ENCODE measurements at places on chromosomes 3 and 15.

DNA sequence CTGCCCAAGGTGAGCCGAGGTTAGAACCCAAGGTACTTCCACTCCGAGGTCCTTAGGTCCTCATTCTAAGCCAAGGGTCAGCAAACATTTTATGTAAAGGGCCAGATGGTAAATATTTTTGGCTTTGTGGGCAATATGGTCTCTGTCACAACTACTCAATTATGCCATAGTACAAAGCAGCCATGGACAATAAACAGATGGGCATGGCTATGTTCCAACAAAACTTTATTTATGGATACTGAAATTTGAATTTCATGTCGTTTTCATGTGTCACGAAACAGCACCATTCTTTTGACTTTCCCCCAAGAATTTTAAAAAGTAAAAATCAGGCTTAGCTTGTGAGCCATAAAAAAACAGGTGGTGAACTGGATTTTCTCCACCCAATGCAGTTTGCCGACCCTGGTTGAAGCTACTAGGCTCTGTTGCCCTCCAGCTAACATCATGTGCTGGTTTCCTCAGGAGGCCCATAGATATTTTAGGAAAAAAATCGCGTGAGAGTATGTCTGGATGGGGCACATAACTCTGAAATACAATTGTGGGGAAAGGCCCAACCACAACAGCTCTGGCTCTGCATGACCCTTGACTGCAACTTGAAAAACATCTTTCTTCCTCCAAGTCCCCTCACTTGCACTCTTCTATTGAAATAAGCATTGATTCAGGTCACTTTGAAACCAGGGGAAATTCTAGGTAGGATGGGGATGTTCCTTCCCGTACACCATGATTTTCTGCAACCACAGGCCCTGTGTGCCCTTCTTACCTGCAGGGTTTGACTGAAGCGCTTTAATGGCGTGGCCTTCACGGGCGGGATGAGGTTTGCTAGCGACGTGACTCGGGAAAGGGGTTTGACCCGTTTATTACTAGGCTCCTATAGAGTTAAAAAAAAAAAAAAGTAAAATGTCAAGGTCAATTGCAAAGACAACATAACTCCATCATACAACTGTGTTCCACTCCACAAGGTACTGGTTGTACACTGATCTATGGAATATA lies 28.5 kb downstream of the ARHGEF3 start:
- ATAC-seq, result peak; percentile 32

DNA sequence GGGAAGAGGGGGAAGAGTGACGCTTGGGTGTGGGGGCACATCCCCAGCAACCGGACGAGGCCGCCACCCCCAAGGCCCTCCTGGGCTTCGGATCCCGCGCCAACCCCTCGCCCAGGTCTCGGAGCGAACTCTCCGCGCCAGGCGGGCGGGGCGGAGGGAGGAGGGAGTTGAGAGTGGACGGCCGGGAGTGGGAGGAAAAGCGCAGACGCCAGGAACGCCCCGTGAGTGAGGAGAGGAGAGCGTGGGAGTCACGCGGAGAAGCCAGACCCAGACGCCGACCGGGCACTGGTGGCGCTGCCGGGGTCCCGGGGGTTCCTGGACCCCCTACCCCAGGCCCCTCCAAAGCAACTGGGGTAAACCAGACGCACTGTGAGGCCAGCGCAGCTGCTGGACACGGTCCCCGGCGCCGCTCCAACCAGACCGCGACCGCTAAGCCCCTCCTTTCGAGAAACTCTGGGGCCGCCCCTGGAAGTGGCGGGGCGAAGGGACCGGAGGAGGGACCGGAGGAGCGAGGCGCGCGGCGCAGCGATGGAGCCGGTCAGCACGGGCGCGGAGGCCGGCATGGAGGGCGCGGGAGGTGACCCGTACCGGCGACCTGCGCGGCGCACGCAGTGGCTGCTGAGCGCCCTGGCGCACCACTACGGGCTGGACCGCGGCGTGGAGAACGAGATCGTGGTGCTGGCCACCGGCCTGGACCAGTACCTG lies at the start of gene EFCC1:
TSS of gene EFCC1 (plus strand) at position 204 of the 705 bp plus-strand sequence. CDS start at position 529, 325 bp downstream.
- peak; percentile 30 for ATAC-seq

DNA sequence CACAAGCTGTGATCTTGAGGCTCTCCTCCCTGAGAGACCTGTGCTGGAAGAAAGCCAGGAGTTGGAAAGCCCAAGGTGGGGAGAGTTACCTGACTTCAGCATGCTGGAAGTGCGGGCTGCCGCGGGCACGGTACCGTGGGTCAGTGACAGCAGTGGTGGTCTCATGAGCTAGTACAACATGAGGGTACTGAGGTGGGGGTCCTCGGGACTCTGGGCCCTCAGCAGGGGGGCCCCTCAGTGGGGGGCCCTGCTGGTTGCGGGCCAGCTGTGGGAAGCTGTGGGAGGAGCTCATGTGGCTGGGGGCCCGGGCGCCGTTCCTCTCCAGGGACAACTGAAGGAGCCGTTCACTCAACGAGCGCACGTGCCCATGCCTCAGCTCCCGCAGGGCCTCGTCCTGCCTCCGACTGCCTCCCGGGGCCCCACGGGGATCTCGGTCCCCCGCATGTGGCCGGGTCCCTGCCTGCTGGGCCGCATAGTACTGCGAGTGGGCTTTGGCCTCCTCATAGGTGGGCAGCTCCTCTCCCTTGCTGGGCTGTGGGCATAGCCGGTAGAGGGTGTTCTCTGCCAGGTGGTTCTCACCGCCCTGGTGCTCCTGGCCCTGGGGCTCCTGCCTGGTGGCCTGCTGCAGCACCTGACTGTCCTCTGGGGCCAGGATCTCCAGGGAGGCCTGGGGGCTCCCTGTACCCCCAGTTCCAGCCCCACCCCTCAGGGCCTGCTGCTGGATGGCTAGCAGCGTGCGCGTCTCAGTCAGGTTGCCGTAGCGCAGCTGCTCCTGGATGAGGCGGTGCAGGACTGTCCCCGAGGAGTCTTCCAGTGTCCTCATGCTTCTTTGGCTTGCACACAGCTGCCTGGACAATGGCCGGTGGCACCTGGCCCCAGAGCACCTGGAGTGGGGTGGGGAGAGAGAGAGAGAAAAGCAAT lies 3.4 kb downstream of the AMOTL2 start:
- ATAC-seq, result no peak

DNA sequence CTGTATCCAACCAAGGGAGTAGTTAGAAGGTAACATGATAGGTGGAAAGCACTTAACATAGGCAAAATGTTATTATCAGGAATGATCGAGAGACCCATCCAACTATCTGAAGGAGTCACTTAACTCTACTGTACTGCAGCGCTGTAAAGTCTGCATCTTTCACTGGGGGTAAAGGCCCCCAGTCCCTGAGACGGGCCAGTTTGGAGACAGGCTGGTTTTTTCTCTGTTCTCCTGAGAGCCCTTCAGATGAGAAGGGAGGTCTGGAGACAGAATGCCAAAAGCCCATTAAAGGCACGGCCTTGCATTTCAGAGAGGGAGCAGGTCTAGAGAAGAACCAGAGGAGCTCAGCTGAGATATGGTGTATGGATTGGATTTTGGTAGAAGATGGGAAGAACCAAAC lies 71.3 kb upstream of the CGNL1 start:
- no peak for ATAC-seq

DNA sequence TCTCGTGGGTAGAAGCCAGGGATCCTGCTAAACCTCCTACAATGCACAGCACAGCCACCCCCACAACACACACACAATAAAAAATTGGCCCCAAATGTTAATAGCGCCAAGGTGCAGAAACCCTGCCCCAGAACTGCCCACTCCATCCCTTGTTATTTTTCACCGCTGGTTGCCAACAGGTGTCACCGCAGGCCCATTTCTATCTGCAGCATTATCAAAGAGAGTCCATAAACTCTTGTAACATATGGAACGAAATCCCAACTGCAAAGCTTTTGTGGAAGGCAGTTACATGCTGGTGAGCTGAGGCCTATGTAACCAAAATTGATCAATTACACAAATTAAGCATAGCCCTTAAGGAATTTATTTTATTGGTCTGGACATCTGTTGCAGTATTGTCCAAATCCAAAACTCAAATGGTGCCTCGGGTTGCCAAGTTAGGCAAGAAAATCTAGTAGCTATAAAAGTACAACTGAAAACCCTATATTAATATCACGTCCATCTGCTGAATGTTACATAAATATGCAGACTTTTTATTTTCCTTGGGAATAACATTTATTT lies 66.2 kb downstream of the SAMMSON start:
- ATAC-seq, result 0 out of 3 replicates have a peak, but pooled peaks have one; percentile 44

GRCh38 chr3:123270818-123271217 lies 69.1 kb downstream of the SEC22A start:
- no peak for ATAC-seq

GRCh38 chr3:38164643-38164951 lies 740 bp upstream of the OXSR1 start:
- ATAC-seq, result peak; percentile 39

DNA sequence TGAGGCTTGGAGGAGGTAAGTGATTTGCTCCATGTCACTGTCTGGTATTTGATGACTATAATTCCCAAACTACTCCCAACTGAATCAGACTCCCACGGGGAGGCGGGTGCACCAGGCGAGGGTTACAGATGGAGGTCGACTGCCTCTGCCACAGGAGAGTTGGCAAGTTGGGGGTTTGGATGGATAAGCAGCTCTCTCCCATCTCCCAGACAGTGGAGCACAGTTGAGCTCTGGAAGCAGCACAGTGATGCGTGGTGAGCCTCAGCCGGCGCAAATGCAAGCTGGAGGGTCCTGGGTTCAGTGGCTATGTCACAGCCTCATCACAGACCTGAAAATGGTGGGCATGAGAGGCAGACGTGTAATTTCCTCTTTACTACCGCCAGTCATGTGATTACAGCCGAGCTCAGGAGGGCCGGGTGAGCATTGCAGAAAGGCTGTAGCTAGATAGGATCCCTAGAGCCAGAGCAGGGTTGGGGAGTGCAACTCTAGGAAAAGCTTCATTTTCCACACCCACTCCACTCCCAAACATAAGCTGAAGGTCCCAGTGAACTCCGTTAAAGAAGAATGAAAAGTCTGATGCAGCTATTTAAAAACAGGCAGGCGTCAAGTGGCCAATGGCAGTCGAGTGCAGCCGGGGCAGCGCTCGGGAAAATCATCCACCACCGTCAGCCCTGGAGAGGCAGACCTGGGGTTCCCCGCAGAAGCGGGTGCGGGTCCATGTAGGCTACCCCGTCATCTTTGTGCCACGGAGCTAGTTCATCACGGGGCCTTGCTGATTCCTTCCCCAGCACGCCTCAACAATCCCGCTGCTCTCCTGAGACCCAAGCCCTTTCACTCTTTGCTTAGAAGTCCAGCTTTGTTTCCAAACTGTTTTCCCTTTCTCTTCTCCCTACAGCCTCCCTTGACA lies 33.3 kb upstream of the VPS8 start:
- no peak for ATAC-seq

DNA sequence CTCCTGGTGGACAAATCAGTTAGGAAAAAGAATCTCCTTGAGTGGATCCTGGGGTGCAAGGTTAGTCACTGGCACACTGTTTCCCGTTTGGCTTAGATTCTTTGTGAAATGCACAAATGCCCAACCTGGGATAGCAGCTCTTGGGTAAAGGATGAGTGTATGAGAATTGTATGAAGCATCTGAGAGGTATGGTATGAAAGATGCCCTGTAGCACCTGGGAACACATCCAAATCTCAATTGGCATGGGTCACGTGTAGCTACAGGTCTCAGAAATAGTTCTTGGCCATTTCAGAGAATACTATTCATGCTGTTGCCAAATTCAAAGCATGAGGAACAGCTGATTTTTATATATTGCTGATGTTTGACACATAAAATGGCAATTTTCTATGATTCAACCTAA lies 84.3 kb downstream of the KCNH8 start:
- ATAC-seq, result no peak

GRCh38 chr3:16869261-16870005 lies 15.3 kb upstream of the PLCL2 start:
- no peak for ATAC-seq

DNA sequence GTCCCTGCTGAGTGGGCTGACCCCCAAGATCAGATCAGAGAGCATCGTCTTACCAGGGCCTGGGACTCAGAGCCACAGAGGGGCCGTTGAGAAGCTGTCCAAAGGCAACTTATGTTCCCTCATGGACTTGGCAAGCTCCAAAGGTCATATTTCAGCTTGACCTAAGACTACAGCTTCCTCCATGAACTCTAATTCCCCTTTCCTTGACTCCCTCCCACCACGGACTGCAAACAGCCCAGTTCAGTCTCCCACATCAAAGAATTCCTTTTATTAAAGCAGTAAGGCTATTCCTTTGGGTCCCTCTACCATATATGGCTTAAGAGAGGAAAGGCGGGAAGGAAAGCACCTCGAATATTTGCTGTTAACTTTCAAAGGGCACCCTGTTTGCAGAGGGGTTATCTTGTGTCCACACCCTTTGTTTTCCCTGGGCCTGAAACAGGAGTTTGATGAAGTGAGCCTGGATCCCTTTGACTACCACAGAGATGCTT lies 146.1 kb upstream of the THBS1 start:
- no peak for ATAC-seq

- no peak for ATAC-seq
These were observed 34.9 kb upstream of the TLE3 start for GRCh38 chr15:70132571-70132970.

DNA sequence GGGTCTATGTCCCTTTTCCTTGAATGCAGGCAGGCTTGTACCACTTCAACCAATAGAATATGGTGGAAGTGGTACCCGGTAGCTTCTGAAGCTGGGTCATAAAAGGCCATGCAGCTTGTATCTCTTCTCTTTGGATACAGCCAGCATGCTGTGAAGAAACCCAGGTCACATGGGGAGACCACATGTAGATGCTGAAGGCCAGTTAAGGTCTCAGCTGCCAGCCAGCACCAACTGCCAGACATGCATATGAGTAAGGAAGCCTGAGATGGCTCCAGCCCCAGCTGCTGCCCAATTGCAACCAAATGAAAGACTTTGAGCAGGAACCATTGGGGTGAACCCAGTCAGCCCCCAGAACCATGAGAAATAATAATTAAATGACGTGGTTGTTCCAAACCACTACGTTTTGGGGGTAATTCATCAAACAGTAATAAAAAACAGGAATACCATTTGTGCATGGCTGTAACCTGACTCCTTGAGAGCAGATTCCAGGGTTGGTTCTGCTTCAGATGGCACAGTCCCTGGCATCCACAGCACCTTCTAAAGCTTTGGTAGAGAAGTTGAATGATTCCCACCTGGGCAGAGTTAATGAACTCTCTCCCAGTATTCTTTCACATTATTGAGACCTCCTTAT lies 3.8 kb downstream of the RBP2 start:
- no peak for ATAC-seq

- ATAC-seq, result peak; percentile 59
These were observed 87.5 kb downstream of the ATP2B2 start for GRCh38 chr3:10417847-10418246.

- no peak for ATAC-seq
These were observed 183.7 kb upstream of the KCNH8 start for GRCh38 chr3:18964640-18965039.

DNA sequence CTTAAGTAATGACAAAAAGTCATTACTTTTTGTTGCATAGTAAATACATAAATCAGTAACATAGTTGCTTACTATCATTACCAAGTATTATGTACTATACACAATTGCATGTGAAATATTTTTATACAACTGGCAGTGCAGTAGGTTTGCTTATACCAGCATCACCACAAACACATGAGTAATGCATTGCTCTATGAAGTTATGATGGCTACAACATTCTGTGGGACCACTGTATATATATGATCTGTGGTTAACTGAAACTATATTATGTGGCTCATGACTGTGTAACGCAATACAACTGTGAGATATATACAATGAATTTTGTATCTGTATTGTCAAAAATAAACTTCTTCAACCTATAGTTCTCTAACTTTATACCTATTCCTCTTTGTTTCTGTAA lies 113.7 kb upstream of the RBMS3 start:
- no peak for ATAC-seq

GRCh38 chr3:150242220-150242936 lies 165.7 kb upstream of the TSC22D2 start:
- peak; percentile 71 for ATAC-seq

GRCh38 chr3:119812491-119813058 lies 30.7 kb downstream of the NR1I2 start:
- no peak for ATAC-seq

GRCh38 chr3:152780553-152780952 lies 54.4 kb upstream of the P2RY1 start:
- ATAC-seq, result no peak
